ENCODE measurements at places on chromosomes 7 and 10.
A peak's percentile ranks its signal among the peaks of the same experiment; 100 is the strongest.

- DNase-seq = peak; percentile 73
These were observed 99.4 kb downstream of the RNF216 start for GRCh38 chr7:5681979-5682546.

DNA sequence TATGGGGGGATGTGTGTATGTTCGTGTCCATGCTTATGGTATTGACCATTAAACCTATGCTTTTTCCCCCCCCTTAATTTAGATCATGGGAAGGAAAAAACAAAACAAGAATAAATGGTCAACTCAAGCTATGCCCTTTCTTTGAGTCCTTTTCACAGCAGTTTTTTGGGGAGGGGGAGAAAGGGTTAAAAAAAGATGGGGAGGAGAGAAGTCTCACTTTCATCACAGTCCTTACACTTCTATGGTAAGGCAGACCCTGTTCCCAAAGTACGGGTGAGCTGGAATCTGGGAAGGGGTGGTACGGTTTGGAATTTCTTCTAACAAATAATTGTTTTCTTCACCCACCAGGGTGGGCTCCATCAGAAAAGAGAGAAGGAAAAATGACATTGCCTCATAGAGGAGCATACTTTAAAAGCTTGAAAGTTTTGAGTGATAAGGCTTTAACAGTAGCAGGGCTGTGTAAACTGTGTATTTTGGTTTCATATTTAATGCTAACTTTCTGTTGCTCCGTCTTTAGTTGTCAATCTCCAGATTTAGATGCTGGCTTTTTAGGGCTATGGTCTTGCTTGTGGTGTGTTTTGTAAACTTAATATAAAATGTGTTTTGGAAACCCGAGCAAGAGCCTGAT, 180.1 kb downstream of the TCF7L2 start:
- DNase-seq = no peak

- DNase-seq = no peak
These were observed 42.1 kb upstream of the RASGEF1A start for GRCh38 chr10:43308986-43309385.

DNA sequence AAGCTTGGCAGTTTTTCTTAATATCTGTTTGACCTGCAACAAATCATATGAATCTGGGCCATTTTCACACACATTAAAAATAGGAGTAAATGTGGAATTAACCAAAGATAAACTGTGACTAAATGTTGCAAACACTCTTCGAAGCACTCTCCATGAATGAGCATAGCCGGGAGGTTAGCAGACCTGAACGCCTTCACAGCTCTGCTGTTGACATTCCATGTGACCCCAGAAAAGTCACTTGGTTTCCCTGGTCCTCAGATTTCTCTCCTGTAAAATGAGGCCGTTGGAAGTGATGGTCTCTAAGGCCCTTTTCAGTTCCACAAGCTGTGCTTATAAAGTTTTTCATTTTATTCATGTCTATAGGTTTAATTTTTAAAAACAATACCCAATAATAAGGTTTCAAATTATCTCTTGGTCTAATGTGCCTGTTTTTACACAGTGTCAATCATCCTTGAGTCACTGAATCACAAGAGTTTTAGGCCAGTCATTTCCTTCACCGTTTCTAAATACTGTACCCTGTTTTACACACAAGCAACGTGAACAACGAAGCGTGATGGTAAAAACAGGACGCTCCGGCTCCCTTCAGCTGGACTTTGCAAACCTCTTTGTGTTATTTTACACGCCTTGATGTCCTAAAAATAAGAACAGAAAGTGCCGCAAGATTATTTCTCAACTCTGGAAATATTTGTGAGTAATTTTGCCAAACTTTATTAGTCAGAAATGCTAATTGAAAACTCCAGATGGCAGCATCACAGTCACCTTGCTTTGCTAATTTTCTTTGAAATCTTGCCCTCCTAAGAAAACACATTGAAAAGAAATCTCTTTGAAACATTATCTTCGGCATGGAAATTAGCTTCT, 38.6 kb upstream of the MET start:
- DNase-seq = no peak

- DNase-seq = no peak
These were observed 105.2 kb downstream of the THSD7A start for GRCh38 chr7:11726794-11727155.

DNA sequence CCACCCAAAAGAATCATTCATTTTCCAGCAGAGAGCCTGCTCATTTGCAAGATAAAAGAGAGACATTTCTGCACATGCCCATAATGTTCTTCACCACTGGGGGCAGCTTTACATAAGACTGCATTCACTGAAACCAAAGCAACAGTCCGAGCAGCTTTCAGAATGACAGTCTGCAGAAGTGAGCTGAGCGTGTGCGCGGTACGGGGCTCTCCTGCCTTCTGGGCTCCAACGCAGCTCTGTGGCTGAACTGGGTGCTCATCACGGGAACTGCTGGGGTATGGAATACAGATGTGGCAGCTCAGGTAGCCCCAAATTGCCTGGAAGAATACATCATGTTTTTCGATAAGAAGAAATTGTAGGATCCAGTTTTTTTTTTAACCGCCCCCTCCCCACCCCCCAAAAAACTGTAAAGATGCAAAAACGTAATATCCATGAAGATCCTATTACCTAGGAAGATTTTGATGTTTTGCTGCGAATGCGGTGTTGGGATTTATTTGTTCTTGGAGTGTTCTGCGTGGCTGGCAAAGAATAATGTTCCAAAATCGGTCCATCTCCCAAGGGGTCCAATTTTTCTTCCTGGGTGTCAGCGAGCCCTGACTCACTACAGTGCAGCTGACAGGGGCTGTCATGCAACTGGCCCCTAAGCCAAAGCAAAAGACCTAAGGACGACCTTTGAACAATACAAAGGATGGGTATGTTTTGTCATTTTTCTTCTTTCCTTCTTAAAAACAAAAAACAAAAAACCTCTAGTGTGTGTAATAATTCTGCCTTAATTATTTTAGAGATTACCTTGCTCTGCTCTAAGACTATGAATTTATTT, at the start of gene LRRTM3:
Gene LRRTM3, plus strand, starts transcription at position 141 of the 820 bp plus-strand sequence.
- peak; percentile 71 for DNase-seq

DNA sequence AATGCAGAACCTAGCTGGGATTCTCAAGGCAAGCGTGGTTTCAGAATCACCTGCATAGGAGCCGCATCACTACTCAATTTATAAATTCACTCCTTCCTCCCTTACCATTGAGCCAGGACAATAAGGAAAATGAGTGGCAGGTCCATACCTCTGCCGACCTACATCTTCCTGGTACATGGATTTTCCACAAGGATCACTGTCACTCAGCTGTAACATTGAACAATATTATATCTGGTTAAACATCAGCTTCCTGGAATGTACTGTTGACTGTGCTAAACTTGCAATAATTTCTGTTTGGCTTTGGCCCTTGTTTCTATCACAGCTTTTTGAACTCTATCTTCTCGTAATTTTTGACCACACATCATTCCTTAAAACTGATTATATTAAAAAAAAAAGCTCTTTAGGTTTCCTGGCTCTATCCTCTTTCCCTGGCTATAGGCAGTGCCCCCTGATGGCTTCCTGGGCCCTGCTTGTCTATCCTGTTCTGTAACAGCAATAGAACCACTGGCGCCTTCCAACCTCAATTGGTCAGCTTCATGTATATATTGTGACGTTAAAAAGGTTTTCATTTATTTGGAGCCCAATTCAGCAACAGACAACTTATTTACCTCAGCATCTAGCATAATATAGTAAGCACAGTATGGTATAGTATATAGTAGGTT, 59.2 kb downstream of the RNLS start:
- no peak for DNase-seq

DNA sequence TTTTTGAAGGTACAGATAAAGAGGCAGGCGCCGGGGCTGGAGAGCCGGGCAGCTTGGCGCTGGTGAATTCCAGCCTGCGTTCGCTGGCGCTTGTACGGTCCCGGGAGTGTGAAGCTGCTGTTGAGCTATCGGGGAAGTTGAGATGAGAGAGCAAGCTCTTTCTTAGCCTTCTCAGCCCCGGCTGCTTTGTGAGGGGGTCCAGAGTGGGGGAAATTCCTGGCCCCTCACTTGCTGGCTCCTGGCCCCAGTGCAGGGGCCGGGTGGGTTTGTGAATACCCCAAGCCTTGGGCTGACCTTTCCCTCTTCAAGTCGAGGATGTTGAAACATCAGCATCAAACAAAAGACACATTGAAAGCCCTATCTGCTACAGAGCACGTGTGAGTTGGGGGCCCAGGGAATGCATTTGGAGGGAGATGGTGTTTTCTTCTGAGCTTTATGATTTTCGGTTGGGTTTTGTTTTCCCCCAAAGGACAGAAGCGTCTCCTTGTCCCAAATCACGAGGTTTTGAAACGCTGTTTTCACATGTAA, 2.7 kb downstream of the ZMIZ1 start:
- DNase-seq = no peak

DNA sequence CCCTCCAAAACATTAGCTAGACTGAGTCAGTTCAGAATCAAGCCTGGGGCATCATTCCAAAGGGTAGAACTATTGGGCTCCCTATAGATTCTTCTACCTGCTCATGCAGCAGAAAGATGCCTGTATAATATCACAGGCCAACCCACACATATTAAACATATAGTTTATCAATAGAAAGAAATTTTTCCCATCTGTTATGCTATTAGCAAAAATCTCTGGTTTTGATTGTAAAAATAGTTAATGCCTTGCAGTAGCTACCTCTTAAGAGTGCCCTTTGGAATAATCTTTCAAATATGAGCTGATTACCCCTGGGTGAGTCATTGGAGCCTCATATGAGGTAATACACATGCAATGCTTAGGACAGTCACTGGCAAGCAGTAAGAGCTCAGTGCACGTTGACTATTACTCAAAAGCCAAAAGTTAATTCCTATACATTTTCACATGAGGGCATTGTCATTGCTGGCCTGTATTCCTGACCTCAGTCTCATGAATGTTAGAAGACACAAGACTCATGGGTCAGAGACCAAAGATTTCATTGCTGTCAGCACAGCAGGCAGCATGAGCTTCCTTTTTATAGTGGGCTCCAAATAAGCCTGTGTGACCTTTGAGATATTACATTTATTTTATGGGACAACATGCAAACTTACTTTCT, 180.0 kb downstream of the FGFR2 start:
- DNase-seq = no peak

DNA sequence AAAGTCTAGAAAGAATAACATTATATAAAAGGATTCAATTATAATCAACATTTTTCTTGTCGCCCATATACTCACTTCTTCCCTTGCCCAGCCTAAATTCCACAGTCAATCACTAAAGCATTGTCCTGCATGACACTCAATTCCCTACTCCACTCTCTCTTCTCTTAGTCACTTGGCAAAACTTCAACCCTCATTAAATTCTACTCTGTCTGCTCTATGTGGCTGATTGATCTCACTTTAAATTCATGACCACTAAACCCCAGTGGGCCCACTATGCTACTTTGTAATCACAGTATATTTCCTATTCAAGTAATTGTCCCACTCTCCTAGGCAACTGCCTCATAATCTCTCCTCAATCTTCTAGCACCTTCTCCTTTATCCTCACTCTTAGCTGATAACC, 54.1 kb downstream of the MTERF1 start:
- DNase-seq = no peak

GRCh38 chr7:129829737-129830631, 122.8 kb downstream of the UBE2H start:
- DNase-seq = peak; percentile 86

GRCh38 chr10:30413996-30414576, 19.9 kb upstream of the MAP3K8 start:
- DNase-seq = peak; percentile 83

DNA sequence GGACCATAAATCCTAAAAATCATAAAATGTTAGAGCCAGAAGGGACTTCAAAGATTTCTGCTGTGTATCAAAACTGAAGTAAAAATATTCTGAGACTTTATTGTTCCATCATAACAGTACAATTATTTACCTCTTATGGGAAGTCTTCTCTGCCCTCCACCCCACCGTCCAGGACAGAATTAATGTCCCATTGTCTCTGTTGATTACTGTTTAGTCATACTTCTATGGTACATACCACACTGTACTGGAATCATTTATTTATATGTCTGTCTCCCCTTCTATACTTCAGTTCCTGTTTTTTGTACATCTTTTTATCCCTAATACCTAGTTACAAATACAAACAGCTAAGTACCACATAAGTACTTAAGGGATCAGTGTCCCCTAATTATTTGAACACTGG, 91.4 kb upstream of the CAPZA2 start:
- DNase-seq = no peak

GRCh38 chr10:86188796-86189558, 177.6 kb downstream of the GRID1 start:
- no peak for DNase-seq

DNA sequence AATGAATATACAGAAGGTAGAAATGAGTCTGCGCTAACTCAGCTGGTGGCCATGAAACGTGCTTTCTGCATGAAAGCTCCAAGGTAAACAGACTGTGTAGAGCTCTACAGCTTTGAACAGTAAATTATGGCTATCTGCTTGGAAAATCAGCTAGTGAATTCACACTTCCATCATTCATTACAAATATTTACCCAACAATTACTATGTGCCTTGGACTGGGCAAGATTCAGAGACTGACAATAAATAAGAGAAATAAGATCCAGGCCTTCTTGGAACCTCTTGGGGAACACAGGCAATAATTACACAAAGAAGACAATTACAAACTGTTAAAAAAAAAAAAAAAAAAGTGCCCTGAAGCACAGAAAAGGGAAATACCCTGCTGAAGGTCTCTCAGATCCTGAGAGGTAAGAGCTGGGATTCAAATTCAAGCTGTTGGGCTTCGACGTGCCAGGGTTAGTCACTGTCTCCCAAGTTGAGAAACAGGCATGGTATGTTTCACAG, 15.8 kb downstream of the TSPAN12 start:
- DNase-seq = no peak

- DNase-seq = no peak
These were observed 127.6 kb downstream of the COBL start for GRCh38 chr7:51188987-51189386.

DNA sequence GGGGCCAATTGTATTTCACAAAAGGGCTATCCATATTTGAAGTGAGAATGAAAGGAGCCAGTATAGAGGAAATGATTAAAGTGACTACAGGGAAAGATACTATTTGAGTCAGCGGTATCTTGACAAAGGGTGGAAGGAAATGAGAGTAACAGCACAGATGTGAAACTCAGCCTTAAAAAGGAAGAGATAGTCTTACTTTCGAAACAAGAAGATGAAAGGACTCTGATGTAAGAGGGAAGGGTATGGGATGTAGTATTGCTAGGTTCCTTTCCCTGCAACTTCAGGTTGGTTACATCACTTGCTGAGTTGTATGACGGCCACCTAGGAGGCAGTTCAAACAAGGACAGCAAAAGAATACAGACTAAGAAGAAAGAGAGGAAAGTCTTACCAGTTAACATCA, 13.7 kb downstream of the CISD1 start:
- peak; percentile 81 for DNase-seq

DNA sequence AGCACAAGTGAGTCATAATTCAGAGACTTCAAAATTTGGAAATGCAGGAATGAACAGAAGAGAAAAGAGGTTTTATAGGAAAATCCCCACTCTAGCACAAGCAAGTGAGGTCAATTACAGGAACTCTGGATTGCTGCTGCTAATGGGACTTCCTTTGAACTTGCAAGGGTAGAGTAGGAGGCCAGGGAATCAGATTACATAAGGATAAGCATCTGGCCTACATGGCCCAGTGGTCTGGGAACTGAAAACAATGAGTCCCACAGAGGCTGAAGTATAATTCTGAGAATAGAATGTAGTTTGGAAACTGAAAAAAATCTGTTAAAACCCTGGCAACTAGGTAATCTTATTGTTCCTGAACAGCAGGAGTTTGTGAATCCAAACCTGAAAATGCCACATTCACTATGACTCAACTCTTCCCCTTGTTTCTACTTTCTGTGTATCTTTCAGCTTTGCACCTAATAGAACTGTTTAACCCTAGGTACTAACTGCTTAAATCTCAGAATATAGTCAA, 66.5 kb downstream of the CTNNA3 start:
- no peak for DNase-seq

GRCh38 chr10:34736976-34737771, 77.9 kb downstream of the PARD3 start:
- DNase-seq = no peak

Data from activated CD4-positive, alpha-beta T cell treated with anti-CD3 and anti-CD28 coated beads, Interleukin-2, amount 10 ng/mL, durations not matched to agents 24 days and 14 days (primary cell).